ELF-1 (cell line): ENCODE measurements at places on chromosomes 2 and 18.

DNA sequence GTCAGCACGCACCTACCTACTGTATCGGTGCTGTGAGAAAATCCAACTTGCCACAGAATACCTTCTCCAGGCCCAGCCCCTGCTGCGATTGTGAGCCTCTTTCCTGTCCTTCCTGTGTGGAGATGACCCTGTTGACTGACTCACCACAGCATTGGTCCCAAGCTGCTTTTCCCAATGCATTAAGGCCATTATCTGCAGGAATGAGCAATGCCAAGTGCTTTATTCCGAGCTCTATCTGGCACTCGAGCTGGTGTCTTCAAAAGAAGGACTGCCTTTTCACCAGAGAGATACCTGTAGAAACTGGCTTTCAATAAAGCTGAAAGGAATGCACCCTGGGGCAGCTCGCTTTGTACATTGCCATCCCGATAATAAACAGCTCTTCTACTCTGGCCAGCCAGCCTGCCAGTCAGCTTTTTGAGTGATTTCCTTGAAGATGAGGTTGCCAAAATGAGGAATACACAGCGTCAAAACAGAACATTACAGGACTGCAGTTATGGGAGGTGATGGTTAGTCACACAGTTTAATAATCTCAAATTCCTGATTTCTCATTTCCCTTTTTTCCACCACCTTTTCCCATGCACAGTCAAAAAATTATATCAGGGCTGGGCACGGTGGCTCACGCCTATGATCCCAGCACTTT is 8.3 kb upstream of the RNF103 start:
- DNase-seq = peak; percentile 77

GRCh38 chr18:36589857-36590543 is 238.8 kb downstream of the TPGS2 start:
- no peak for DNase-seq

DNA sequence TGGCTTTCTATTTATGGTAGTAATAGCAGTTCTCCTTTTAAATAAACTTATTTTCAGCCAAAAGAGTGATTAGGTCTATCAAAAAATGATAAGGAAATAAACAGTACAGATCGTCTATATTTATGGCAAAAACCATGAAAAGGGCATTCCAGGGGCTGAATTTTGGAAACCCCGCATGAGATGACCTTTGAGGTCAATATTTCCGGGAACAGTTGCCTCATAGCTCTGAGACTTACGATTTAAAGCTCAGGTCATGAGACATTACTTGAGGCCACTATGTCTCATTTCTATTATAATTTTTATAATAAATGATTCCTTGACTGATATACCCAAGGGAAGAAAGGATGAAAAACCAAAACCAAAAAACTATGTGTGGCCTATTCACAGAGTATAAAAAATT is 101.1 kb downstream of the LDLRAD4 start:
- no peak for DNase-seq

DNA sequence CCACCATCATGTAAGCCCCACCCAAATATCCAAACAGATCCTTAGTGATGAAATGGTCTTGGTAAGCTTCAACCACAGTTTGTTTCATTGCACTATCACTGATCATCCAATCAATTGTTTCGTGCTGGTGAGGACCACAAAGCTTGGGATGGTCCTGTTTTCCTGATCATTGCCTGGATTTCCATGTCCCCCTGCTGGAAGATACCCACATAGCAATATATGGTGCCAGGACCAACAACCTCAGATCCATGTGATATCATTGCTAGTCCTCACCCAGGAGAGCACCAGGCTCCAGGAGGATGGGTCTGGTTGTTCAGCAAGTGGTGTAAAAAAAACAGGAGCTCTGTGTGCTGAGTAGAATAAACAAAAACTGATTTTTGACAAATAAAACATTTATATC is 206.5 kb upstream of the SH3BP4 start:
- no peak for DNase-seq

DNA sequence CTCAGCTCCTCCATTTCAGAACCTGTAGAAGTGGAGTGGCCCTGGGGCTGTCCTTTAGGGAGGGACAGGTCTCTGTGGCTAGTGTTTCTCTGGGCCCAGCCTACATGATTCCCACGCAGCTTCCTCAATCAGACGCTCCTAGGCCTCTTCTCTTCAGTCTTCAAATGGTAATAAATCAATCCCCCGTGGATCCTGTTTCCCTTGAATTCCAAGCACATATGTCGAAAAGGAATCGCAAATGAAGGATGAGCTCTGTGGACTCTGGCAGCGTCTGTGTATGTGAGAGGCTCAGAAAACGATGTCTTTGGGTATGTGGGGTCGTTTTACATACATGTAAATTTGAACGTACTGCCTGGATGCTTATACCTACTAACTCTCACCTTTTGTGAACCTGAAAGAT is 98.5 kb upstream of the ST8SIA3 start:
- DNase-seq = no peak

- DNase-seq = no peak
Observed at GRCh38 chr2:30305235-30305634, 73.9 kb downstream of the LBH start.

DNA sequence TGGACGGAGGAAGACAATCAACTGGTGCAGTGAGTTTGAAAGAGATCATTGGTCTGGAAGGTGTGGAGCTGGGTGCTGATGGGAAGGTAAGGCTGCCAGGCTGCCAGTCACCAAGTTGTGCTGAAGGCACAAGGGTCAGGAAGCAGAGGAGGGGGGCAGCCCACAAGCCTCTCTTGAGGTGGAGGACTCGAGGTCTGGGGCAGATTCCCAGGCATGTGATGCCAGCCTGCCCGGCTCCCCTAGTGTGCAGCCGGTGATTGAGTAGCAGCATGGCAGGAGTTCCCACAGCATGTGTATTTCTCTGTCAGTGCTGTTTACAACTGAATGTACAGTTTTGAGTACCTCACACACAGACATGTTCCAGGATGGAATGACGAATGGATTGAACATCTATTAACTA is 99.3 kb downstream of the CABLES1 start:
- no peak for DNase-seq

GRCh38 chr2:149185942-149186490 is 144.4 kb upstream of the LYPD6 start:
- DNase-seq = no peak

DNA sequence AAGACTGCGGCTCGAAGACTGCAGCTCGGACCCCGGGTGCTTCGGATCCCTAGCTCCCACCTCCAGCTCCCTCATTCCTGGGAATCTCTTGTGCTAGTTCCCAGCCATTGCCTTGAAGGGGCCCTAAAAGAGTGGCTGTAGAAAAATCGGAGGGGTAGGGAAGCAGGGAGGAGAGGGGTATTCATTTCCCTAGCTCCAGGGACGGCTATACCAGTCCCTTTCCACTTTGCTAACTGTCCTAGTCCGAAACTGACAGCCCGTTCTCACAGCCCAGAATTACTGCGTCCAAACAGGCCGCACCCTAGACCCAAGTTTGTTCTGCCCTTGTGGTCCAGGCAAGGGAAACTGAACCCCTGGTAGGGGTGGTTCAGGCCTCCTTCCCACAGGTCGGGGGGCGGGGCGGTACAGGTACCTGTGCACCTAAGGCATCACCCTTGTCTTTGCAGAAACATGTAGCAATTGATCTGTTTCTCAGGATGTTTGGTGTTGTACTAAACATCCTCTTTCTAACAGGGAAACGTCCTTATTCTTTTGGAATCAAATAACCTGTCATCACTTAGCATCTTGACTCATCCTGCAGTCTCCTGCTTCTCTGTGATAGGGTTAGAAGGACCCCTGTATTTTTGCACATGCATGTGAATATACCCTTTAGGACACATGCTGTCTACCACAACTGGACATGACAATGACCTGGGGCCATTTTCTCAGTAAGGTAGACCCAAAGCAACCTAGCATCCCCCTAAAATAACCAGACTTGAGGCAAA is 4.0 kb downstream of the EMX1 start:
- DNase-seq = no peak

- DNase-seq = no peak
Observed at GRCh38 chr2:181239201-181239799, 217.9 kb upstream of the ITGA4 start.

DNA sequence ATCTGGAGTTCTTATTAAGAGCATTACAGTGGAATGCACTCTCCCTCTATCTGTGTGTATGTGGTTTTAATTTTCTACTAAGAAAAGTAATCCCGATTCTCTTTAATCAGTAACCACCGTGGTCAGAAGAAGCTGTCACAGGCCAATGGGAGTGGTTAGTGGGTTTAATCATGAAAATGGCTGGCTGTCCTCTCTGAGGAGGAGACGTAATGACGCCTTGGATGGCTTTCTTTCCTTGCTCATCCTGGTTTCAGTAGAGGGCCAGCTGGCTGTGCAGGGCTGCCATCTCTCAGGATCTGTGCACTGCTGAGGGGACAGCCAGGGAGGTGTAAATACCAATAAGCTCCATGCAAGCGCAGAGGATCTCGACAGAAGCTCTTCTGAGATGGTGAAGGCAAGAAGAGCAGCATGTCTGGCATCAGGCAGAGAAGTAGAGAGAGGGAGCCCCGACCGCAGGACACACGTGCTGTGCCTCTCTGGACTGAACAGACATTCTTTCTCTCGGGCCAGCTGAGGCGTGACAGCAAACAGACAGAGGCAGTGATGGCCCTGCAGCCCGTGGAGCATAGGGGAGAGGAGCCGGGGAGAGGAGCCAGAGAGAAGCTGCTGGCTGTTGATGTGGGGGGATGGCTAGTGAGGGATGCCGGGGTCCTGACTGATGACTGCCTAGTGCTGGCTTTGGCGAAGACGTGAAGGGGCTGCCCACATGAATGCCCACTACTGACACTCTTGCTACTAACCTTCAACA is 65.1 kb upstream of the DAPL1 start:
- no peak for DNase-seq

DNA sequence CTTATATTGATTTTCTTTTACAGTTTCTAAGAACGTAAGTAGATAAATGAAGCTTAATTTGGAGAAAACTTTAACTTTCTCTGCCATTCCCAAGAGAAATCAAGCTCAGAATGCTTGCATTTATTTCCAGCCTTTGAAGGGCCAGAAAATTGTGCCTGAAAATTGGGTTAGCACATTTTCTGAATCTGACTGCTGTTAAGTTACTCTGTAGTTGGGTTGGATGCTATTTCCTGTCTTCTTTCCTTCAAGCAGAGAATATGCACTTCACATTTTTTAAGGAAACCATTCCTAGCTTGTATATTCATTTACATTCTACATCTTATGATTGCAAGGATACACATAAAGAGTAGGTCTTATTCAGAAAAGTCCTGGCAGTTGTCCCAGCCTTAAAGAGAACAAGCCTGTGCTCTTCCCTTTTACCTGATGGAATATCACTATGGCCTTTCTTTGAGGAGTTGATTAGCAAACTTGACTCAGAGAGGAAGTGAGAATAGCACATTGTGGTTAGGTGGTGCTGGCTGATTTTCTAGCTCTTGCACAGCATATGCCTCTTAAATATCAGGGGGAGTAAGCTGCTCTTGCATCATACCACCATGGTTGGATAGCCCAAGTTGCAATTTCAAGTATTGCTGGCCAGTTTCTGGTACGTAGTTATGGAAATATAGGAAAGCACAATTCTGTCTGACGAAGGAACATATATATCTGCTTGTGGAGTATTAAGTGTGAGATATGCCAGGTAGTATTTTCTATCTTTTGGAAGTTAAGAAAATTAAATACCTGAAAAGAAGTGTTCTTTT is 133.7 kb downstream of the COMMD1 start:
- no peak for DNase-seq

GRCh38 chr2:233775414-233775813 is 2.7 kb upstream of the MROH2A start:
- DNase-seq = no peak

GRCh38 chr2:23241121-23241520 is 143.9 kb upstream of the KLHL29 start:
- peak; percentile 66 for DNase-seq

DNA sequence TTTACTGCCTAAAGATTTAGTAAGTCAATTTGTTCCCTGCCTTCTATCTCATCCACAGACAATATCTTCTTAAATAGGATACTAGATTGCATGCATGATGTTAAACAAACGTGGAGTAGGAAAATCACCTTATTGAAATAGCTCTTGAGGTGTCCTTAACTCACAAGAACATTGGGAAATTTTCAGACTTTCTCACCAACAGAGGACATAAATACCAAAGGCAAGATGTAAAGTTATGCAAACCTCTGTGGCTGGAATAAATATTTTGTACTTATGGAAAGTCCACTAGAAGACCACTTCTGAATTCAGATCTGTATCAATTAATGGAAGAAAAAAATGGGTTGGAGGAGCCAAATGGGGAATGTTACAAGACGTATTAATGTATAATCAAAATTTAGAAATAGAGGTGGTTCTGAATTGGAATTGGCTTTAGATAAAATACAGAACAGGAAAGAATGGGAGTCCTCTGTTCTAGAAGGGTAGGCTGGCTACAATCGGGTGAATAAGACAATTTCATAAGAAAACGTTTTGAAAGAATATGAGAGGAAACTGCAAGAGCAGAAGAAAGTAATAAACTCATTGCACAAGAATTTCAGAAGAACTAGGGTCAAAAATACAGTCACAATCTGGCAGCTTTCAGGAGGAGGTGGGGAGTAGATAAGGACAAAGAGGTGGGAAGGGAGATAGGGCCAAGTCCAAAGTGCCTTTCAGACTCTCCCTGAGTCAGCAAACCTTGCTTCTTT is 69.3 kb upstream of the FN1 start:
- DNase-seq = no peak

DNA sequence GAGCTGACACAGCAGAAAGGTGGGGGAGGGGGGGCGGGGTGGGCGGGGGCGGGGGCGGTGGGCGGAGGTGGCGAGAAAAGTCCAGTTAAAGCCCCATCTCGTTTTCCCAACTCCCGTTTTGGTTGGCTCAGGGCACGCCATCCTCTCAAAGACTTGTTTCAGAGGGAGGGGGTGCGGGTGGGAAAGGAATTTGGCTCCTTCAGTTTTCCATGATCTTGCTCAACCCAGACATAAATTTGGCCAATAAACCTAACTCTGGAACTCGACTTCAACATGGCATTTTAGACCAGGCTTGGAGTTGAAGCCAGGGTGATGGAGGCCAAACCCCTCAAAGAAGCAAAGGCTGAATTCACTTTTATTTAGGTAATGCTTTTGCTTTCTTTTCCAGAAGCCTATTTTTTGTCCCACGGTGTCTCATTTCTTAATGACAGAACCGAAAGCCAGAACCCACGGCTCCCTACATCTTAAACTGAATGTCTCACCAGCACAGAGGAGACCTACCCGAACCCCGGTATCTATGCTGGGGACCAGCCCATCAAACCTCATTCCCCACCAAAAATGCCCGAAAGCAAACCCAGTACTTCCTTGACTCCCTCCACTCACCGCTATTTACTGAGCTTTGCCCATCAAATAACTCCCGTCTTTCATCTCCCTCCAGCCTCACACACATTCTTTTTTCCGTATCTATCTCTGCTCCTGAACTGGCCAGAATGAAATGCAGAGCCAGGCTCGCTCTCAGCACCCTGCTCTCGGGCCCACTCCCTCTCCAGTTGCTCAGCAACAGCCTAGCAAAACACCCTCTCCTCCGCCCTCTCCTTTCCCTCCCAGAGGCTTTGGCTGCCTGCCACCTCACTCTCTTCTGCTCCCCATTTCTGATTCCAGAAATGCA is 4.3 kb downstream of the IGFBP5 start:
- DNase-seq = peak; percentile 75

DNA sequence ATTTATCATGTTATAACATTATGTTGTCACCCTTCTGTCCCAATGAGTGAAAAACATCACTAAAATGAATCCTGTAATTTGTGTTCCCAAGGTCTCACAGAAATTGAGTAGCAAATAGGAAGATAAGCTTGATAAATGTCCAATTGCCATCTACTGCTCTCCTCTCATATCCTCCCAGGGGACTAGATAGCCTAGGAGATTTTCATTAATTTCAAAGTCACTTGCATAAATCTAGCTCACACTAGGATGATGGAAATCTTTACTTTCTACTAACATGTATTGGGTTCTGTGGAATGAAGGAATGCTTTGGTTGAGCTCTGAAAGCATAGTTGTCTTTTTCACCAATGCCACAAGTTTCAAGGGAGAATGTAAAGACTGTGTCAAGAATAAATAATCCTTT is 605.5 kb upstream of the CDH7 start:
- DNase-seq = no peak
